ENCODE measurements at places on chromosomes 5 and 9.

DNA sequence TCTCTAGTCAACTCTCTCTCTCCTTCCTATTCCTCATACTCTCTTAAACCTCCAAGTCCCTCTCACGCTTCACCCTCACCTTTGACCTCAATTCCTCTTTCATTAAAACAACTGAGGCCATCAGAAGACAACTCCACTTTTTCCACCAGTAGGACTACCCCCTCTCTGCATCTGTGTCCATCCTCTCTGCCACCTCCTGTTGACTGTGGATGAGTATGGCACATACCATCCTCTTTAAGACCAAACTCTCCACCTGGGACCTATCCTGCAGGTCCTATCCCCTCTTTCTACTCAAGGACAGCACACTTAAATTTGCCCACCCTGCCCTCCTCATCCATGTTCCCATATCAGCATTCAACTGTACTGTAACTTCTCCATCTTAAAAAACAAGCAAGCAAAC, 89.2 kb downstream of the FOXD1 start:
- no peak for DNase-seq

DNA sequence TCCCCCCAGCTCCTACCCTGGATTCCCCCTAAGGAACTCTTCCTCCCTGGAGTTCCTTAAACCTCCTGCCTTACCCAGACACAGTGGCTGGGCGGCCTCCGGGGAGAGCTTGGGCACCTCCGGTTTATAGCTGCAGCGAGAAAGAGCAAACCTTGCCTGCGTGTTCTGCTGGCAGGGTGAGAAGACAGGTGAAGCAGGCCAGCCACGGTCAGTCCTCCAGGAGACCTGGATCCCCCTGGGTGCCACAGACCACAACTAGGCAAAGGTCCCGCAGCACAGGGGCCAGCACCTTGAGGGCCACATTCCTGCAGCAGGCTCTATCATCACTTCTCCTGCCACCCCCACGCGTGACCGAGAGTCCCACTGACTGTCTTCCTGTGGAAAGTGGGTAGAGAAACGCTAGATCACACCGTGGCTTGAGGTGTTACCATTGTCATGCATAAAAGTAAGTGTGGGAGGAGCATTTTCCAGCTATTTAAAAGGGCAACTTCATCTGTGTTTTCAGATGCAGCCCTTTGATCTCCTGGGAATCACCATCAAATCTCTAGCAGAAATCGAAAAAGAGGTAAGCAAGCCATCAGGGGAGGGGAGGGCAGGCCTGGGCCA, 130.2 kb upstream of the LMX1B start:
- no peak for DNase-seq

DNA sequence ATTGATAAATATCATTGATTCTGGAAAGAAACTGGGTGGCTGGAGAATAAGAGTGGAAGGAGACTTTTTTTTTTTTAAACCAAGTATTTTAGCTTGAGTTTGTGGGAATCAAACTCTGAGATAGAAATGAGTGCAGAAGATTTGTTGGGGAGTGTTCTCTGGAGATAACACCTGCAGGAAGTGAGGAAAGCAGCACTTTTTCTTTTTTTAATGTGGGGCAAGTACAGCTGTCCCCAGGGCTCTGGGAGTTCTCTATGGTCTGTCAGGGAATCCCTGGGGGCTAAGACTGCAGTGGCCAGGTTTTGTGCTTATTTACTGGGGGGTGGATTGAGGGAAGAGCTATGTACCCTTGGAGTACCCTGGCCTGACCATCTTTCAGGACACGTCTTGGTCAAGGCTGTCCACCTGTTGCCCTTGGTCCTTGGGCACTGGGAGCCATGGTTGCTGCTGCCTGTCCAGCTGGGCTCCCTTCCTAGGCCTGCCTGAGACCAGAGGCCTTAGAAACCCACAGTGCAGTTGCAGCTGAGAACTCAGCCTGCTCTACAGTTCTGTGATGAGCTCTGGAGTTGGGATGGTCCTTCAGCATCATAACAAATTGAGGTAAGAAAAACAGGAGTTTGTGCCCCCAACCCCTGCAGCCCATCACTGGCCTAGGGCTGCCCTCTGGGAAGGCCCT, 85.8 kb downstream of the PHAX start:
- no peak for DNase-seq

GRCh38 chr9:98129451-98129881, 10.4 kb upstream of the TRIM14 start:
- DNase-seq, result no peak

GRCh38 chr9:132283863-132284262, 70.9 kb downstream of the SETX start:
- no peak for DNase-seq

DNA sequence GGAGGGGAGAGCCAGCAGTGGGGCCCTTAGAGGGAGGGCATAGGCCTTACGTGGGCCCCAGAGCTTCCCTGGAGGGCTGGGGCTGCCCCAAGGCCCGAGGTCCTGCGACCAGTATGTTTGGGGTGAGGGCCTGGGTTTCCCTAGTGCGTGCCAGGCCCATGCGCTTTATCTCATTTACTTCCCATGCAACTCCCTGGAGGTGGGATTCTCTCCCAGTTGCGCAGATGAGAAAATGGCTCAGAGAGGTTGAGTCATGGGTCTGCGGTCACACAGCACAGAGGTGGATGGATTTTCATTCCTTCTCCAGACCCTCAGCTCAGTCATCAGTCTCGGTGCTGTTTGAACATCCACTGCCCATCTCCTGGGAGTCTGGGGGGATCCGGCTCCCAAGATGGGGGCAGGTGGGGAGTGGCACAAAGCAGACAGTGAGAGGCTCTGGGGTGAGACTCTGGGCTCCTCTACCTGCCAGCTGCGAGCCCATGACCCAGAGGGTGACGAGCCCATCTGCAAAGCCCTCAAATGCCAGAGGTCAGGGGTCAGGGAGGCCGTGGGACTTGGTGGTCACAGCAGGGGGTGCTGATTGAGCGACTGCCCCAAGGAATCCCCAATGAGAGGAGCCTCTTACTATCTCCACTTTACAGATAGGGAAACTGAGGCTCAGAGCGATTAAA, 171.2 kb downstream of the GAPVD1 start:
- no peak for DNase-seq

DNA sequence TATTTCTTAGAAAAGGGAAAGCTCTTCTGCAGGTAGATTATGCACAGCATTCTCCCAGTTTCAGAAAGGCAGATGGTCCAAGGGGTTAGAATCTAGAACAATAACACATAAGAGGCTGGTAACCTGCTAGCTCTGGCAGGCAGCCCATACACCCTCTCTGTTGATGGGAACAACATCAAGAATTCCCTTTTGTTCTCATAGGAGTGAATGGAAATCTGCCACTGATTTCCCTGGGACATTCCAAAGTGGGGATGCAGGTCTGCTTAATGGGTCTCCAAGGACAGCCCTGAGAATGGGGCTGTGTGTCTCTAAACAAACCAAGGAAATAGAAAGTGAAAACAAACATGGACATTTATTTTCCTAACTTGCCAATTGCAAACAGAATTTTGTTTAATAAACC, 456.8 kb downstream of the EBF1 start:
- no peak for DNase-seq

- DNase-seq, result no peak
Measured at GRCh38 chr9:133932181-133932580, 59.9 kb downstream of the VAV2 start.

- DNase-seq, result no peak
Measured at GRCh38 chr9:75826314-75826713, 64.2 kb upstream of the PCSK5 start.

Data from activated effector memory CD4-positive, alpha-beta T cell treated with Interleukin-2 at 50 U/mL for 16 hours (primary cell).